GM10248 (cell line): ENCODE measurements at places on chromosomes 7 and 10.

DNA sequence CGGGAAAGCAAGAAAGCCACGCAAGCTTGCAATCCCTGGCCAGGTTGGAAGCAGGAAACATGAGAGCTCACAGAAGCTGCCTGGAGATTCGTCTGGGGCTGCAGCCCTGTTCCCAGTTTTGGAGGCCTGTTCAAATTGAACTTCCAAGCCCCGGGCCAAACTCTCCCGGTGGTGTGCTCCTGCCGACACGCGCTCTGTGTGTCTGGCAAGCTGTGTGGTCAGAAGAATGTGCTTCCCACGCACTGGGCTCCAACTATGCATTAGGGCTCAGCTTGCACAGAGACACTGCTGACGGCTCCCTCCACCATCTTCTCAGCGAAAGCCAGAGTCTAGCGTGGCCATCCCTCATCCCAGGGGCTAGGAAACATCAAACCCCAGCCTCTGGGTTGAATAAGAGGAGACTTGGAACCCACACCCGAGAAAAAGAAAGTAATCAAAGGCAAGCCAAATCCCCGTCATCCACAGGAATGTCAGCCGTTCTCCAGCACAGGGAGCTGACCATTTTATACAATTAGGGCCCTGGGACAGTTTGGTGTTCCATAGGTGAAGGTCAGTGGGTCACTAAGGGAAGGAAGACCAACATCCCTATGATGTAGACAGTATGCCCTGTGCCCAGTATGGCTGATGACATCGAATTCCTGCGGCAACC is 107.2 kb downstream of the FGFR2 start:
- no peak for DNase-seq

DNA sequence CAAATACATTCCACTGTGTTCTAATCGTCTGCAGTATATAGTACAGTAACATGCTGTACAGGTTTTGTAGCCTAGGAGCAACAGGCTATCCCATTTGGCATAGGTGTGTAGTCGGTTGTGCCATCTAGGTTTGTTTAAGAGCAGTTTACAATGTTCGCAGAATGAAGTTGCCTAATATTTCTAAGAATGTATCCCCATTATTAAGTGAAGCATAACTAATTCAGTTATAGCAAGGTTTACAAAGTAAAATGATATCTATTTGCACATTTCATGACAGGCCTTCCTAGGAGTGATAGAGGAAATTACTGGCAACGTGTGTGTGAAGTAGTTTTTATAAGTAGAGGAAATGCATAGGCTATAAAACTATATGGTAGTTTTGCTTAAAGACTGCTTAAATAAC is 4.0 kb downstream of the CREM start:
- no peak for DNase-seq

DNA sequence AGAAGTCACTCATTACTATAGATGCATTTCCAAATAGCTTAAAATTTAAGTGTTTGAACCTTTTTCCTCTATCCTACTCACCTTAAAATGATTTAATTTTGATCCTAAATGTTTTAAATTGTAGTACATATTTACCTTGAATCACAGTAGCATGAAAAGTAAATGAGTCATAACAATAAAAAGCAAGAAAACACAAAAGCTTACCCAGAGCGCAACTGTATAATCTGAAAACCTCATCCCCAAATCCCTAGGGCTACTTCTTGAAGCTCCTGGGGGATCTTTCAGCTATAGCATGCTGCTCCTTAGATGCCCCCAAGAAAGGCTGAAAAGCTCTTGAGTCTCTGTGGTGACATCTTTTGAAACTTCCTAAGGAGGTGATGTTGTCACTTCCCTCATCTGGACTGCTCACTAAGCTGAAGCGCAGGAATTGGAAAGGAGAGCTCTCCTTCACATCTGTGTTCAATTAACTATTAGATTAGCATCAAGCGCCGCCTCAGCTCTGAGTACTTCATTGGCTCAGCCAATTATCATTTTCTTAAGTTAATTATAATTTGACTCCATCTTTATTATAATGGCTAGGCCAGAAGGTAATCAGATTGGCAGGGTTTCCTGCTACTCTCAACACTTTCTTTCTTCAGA is 60.2 kb downstream of the SEMA3E start:
- no peak for DNase-seq

- DNase-seq: peak; percentile 100
Observed at GRCh38 chr10:132307823-132308586, at the start of gene STK32C. Gene STK32C (minus strand): TSS chr10:132307950. CDS start chr10:132307833, 117 bp downstream.

- DNase-seq: no peak
Observed at GRCh38 chr10:88066876-88067275, 203.5 kb downstream of the PTEN start.

GRCh38 chr7:8226501-8226900 is 35.5 kb downstream of the ICA1 start:
- no peak for DNase-seq

DNA sequence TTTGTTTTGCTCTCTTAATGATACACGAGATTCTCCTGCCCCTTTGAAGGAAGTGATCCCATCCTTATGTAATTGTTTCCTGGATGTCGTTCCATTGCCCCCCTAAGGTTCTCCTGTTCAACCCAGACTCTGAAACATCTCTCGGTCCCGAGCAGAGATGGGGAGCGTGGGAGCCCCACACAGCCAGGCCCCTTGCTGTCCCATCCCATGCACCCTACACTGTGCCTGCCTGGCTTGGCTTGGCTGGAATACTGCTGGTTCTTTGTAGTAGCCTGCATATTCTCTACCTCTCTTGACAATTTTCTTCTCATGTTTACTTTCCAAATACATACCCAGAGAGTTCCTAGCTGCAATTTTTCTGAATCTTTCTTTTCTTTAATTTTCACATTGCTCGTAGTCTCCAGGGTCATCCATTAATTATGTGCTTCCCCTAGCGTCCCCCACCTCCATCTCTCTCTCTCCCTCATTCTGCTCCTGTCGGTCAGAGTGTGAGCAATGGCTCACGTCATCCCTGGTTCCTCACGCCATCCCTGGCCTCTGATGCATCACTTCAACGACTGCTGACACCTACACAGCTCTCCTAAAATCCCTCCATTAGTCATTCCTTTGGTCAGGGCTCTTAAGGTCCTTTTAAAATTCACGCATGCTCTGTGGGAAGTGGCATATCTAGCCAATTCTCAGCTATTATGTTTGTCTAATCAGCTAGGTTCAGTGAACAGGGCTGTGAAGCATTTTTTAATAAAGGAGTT is 32.5 kb upstream of the GPR158 start:
- DNase-seq: no peak

DNA sequence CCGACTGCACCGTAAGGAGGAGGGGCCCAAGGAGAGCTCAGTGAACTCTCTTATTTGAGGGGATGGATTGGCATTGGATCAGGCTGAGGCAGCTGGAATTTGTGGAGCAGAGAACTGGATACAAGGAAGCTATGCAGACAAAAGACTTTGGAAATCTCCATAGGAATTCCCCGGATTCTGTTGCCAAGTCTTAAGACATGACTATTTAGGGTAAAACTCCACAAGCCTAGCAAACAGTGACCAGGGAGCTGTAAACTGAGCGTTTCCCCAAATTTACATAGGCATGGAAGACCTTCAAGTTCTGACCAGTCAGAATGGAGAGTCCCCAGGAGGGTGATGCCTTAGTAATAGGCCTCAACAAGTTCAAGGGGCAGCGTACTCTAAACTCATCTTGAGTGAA is 82.5 kb upstream of the PCBD1 start:
- no peak for DNase-seq

GRCh38 chr10:71817831-71818655 is 33.0 kb downstream of the PSAP start:
- no peak for DNase-seq

DNA sequence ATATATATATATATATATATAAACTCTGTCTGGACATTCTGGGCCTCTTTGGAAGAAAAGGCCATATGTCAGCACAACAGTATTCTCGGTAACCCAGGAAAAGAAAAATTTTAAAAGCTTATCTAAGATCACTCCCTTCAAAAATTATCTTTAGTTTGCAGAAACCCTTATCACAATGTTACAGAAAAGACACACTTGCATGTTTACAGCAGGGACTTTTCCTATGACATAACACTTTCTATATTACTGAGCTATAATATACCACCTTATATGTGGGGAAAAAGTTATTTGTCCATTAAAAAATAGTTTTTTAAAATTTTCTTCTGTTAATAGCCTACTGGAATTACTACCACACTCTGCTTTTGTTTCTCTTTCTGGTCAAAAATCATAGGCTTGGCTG is 25.4 kb downstream of the ANKRD61 start:
- DNase-seq: no peak

DNA sequence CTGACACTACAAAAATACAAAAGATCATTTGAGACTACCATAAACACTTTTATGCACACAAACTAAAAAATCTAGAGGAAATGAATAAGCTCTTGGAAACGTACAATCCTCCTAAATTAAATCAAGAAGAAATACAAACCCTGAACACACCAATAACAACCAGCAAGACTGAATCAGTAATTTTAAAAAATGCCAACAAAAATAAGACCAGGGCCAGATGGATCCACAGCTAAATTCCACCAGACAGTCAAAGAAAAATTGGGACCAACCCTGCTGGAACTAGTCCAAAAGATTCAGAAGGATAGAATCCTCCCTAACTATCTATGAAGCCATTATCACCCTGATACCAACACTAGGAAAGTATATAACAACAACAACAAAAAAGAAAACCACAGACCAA is 277.4 kb downstream of the AGMO start:
- DNase-seq: no peak

DNA sequence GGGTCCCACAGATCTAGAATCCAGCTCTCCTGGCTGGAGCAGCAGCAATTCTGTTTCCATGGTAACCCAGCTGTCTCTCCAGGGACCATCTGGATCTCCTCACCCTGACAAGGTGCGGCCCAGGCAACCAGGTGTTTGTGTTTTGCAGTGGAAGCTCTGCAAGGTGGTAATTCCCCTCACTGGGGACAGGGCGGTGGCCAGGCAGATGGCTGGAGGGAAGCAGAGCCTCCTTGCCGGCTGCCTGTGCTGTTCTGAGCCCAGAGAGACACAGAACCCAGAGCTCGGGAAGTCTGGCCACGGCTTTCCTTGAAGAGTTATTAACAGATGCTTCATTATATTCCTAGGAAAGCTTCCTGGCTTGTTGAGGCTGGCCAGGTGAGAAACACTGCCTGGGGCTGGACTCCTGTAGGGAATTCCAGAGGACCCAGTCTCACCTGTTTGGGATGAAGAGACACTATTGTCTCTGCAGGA is 118.2 kb upstream of the PPIF start:
- DNase-seq: no peak

DNA sequence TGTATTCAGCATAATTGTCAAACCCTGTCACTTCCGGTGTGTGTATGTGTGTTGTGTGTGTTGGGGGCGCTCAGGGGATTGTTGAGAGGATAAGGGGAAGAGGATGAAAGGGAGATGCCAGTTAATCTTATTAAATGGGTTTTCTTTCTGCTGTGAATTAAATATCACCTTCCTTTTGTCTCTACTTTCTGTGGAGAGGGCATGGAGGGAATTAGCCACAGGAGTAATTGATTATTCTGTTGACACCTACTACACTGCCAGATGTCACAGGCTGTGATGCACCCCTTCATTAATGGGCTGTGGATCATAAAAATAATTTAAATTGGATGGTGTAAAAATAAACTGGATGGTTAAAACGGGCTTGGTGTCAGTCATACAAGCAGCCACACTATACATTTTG is 311.9 kb downstream of the MDFIC start:
- DNase-seq: no peak

- DNase-seq: no peak
Observed at GRCh38 chr10:81216949-81217348, 658.0 kb upstream of the NRG3 start.

- DNase-seq: no peak
Observed at GRCh38 chr7:76292213-76292573, 10.3 kb upstream of the HSPB1 start.

GRCh38 chr10:114684822-114685209 is 26.7 kb upstream of the ABLIM1 start:
- no peak for DNase-seq

DNA sequence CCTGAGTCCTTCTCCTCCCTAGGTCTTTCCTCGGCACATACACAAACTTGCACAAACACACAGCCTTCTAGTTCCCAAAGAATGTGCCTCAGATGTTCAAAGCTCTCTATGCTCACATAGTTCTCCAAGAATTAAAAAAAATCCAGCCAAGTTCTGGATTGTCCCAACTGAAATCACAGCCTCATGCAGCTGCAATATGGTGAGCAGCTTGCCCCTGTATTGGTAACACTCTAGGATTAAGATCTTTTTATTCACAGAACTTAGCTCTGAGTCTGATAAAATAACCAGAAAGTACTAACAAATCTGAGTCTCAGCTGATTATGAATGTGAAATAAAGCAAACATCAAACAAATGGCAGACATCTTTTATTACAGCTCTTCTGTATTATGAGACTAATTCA is 604.8 kb upstream of the PFKP start:
- no peak for DNase-seq

- DNase-seq: no peak
Observed at GRCh38 chr7:115707258-115708012, 323.1 kb downstream of the TFEC start.

DNA sequence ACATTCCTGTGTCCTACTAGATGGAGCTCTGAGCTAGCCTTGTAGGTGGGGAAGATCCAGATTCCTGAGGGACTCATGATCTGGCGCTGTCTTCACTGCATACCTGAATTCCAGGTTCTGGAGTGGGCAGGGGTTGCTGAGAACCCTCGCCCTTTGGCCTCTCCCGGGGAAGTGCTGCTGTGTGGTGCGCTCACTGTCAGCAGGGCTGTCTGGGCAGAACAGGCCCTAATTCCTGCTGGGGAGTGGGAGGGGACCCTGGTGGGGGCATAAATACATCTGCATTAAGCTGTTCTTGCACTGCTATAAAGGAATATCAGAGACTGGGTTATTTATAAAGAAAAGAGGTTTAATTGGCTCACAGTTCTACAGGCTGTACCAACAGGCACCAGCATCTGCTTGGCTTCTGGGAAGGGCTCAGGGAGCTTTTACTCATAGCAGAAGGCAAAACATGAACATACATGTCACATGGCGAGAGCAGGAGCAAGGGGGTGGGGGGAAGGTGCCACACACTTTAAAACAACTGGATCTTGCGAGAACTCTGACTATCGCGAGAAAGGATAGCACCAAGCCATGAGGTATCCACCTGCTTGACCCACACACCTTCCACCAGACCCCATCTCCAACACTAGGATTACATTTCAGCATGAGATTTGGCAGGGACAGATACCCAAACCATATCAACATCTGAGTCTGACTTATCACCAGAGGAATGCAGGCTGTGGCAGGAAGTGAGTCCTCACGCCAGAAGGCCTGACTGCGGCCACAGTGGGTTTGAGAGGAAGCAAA is 115.0 kb downstream of the ADCY1 start:
- no peak for DNase-seq

- no peak for DNase-seq
Observed at GRCh38 chr7:99782012-99782953, 1.7 kb downstream of the CYP3A4 start.

- DNase-seq: no peak
Observed at GRCh38 chr10:33306701-33307519, 27.6 kb downstream of the NRP1 start.

GRCh38 chr7:28706584-28706983 is 251.5 kb downstream of the TRIL start:
- DNase-seq: no peak

- no peak for DNase-seq
Observed at GRCh38 chr7:46003896-46004875, 83.1 kb upstream of the IGFBP3 start.

GRCh38 chr7:47225387-47226131 is 356.4 kb downstream of the TNS3 start:
- DNase-seq: peak; percentile 30
